Fibroblast of mammary gland (primary cell): ENCODE measurements at places on chromosomes 7 and 10.

GRCh38 chr7:129824291-129825208 lies 128.2 kb downstream of the UBE2H start:
- DNase-seq: no peak

DNA sequence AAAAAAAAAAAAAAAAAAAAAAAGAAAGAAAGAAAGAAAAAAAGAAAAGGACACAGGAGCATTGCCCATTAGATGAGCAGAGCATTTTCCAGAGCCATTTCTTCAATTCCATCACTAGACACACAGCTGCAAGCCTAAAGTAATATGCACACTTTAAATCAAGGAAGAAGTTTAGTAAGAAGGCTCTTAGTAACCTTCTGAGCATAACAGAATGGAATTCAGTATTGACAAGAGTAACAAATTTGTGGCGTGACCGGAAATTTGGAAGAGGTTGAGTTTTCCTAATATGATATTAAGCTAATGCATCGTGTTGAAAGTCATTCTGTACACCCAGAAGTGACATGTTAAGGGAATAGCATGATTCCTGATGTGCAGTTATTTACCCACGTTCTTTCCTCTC lies 35.3 kb downstream of the SMURF1 start:
- peak; percentile 73 for DNase-seq

DNA sequence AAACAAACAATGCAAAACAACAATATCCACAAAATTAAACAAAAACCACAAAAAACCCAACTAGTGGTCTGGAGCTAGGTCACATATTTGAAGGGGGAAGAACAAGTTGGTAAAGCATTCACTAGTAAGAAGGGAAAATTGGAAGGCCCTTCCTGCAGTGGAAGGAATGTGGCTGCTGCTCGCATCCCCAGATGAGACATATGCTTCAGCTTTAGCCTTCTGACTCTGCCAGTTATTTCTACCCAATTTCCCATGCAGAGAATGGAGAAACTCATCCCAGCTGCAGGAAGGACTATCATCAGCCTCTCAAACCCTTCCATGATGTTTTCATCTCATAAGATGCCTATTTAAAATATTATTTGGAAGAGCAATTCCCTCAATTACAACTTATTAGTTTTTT lies 176.6 kb downstream of the BMPER start:
- DNase-seq: no peak

DNA sequence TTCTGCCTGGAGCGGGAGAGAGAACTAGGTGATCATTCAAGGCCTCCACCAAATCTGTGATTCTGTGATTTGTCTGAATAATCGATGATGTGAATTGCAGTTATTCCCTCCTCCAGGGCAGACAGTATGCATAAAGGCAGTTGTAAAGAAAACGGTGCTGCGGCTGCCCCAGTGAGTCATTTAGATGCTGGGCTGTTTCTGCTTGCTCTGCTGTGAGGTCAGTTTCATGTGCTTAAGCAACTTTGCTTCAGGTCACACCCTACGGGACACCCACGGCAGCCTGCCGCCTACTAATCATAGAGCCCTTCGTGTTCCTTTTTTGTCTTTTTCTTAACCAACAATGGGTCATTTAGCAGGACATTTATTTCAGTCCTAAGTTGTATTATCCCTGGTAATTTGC lies 158.1 kb upstream of the PITRM1 start:
- DNase-seq: peak; percentile 87

- DNase-seq: no peak
These were observed 55.0 kb downstream of the GNAI1 start for GRCh38 chr7:80189638-80190037.

DNA sequence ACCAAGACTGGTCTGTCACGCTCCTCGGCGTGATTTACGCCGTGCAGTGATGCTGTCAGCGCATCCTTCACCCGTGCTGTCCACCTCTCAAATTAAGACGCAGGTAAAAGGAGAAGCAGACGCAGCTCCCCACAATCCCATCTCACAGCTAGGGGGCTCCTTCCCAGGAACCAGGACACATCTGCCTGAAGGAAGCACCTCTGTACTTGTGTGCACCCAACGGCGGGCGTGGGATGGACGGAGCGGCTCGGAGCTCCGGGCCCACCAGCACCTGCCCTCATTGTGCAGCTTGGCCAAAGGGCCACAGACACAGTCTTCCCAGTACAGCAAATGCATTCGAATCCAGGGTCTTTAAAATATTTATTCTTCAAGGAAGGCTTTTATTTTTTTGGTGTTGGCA lies 55.3 kb downstream of the STK32C start:
- DNase-seq: no peak

DNA sequence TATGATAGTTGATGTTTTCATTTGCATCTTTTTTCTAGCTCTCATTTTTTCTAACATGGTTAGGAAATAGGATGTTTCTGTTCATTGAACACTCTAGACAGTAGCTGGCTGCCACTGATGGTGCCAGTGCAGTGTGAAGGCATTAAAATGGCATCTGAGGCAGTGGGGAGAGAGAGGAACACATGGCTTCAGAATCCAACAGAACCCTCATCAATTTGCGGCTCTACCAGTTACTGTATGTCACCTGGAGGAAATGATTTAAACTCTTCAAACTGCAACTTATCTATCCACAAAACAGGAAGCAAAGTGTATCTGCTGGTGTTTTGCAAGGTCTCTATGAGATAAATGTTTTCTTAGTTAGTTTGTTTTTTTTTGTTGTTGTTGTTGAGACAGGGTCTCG lies 305.2 kb upstream of the PRKCQ start:
- DNase-seq: no peak

DNA sequence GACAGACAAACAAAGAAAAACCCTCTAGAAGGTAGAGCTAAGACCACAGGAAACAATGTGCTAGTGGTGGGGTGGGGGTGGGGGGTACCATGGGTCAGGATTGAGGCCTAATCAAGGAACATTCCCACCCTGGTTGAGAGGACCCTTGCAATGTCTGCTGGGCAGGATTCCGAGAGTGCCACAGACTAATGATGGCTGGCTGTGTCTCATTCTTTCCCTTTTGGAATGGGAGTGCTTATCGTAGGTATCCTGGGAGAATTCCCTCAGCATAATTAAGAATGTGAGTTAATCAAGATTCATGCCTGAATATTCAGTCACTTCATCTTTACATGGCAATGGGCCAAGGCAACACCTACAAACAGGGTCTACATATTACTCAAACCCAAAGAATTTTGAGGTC lies 14.7 kb upstream of the MTPN start:
- DNase-seq: no peak
